ENCODE measurements at places on chromosomes 1 and 21.
A peak's percentile ranks its signal among the peaks of the same experiment; 100 is the strongest.

DNA sequence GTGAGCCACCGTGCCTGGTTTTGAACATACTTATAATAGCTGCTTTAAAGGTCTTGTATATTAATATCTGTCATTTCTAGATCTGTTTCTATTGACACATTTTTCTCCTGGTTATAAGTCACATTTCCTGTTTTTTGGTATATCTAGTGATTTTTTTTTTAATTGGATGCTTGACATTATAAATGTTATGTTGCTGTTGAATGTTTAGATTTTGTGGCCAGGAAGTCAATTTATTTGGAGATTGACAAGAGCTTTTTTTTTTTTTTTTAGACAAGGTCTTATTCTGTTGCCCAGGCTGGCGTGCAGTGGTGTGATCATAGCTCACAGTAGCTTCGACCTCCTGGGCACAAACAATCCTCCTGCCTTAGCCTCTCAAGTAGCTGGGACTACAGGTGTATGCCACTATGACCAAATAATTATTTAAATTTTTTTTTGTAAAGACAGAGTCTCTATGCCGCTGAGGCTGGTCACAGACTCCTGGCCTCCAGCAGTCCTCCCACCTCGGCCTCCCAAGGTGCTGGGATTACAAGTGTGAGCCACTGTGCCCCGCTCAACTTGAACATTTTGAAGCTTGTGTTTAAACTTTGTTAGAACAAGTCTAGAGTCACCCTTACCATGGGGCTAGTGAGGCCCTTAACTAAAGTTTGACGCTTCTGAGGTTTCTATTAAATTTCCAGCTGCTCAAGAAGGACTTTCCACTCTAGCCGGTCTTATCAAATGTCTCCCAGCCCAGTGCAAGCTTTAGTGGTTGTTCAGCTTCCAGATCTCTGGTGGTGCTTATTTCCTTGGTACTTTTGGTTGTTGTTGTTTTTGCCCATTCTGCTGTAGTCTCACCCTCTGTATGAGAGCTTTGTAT, 8.6 kb upstream of the CHI3L2 start:
- no peak for DNase-seq

DNA sequence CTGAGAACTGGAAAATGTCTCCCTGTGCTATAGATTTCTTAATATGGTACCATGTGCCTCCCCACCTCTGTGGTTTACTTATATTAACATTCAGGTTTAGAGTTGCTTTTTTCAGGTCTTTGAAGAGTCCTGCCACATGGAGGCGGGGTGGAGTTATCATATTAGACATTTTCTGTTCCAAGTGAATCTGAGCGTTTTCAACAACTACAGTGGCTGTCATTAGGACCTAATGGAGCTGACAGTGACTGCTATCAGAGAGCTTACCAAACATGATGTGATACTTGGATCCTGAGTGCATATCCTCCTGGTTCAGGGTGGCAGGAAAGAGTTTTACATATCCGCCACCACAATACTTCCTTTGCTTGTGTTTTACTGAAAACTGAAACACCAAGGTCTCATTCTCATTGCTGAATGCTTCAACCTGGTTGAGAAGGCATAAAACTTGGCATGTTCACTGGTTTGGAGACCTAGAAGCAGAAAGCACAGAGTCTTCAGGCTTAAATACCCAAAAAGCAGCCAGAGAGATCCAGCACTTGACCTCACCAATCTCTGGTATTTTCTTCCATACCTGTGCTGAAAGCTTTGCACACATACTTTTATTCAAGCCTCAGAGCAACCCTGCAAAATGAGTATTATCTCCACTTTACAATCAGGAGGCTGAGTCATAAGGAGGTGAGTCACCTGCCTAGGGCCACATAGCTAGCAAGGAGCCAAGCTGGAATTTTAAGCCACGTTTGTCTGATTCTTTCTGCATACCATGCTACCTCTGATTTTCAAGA, 47.4 kb upstream of the OSBPL9 start:
- peak; percentile 15 for DNase-seq

- DNase-seq = no peak
These were observed 28.7 kb upstream of the RASAL2 start for GRCh38 chr1:178065250-178065649.

GRCh38 chr1:234955107-234955731, 173.4 kb downstream of the TOMM20 start:
- DNase-seq = no peak

DNA sequence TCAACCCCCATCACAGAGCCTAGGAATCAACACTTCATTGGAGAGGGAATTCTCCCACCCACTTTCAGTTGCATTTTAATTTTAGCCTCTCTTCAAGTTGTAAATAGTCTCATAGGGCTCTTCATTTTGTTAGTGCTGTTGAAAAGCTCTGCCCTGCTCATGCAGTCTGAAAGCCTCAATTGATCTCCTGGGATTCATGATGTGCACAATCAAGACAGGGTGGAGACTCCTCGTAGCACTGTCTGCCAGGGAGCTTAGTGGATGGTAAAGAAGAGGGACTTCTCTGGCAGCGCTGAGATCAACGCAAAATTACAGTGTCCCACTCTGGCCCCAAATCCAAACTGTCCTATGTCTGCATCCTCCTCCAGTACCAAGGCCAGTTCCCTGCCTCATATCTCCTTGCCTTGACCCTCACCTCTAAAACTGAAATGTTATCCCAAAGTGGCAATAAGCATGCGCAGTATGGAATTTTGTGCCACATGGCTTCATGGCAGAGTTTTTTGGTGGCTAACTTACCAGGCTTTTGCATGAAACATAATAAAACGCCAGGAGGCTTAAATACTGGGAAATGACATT, 282.2 kb downstream of the CACNA1E start:
- DNase-seq = no peak

- no peak for DNase-seq
These were observed 495 bp downstream of the SYNC start for GRCh38 chr1:32701951-32702598.

- no peak for DNase-seq
These were observed 191.7 kb downstream of the TTLL7 start for GRCh38 chr1:83807231-83807630.

GRCh38 chr1:203557390-203557789, 63.4 kb downstream of the OPTC start:
- no peak for DNase-seq

GRCh38 chr1:55472784-55473183, 257.6 kb upstream of the USP24 start:
- no peak for DNase-seq

DNA sequence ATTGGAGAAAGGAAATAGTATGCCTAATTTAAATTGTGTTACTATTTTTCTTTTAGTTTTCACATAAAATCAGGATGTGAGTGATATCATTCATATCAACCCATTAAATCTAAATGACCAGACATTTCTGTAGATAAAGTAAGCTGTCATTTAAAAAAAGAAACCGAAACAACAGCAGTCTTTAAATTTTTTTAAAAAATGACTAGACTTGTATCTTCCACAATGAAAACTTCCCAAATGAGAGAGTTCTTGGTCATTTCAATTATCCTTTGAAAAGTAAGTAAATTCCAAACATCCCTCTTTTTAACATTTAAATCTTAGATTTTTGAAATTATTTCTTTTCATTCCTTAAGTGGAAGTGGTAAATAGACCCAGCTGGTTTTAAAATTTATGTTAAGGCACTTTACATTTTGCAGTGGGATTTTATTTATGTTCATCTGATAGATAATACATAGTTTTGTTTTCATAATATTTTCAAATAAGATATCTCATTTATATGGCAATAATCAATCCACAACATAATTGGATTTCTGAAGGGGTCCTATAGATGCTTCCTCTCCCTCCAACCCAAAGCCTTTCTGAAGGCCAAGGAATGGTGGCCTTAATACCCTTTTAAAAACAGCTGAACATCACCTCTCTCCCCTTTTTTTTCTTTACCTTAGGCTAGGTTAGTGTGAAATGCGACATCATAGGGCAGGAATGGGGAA, 3.1 kb downstream of the FOXD3 start:
- no peak for DNase-seq

Data from effector CD4-positive, alpha-beta T cell (primary cell).